Activated effector memory CD4-positive, alpha-beta T cell treated with Interleukin-2 at 50 U/mL for 16 hours (primary cell): ENCODE measurements at places on chromosomes 2 and 18.

- no peak for DNase-seq
These were observed 48.2 kb upstream of the TAF1B start for GRCh38 chr2:9795071-9795470.

GRCh38 chr2:44945676-44946371 lies 4.3 kb downstream of the SIX3 start:
- DNase-seq: no peak

DNA sequence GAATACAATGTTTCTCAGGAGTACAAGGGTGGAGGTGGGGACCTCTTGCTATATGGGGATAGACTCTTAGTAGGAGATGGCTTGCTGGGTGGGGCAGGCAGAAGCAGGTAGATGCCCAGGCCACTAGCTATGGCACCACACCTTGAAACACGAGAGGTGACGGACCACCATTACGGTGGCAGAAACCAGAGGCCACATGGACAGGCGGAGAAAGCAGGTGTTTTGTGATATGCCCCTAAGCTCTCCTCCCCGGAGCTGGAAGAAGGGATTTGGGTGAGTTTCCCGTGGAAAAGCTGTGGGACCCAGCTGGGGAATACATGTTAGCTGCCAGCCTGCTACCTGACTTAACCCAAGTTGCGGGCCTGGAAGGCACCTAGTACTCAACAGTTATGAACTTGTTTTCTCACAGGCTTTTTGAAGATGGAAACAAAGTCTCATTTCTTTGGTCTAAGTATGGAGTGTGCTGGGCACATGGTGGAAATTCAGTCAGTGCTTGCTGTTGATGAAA lies 16.7 kb downstream of the PLA2R1 start:
- DNase-seq: no peak

DNA sequence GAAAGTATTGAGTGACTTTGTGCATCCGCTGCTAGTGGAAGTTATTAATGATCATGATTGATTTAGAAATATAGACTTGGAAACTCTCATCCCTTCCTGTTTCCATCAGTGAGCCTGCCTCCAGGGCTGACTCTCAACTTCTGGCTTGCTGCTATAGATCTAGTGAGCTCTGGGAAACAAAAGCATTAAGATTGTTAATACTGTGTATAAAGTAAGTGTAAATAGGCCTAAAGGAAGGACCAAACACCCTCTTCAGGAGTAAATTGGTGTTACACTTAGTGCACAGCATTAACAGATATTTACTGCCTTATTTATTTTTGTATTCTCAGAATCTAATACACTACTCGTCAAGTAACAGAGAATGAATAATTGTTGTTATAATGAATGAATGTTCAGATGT lies 285.6 kb downstream of the THSD7B start:
- no peak for DNase-seq

DNA sequence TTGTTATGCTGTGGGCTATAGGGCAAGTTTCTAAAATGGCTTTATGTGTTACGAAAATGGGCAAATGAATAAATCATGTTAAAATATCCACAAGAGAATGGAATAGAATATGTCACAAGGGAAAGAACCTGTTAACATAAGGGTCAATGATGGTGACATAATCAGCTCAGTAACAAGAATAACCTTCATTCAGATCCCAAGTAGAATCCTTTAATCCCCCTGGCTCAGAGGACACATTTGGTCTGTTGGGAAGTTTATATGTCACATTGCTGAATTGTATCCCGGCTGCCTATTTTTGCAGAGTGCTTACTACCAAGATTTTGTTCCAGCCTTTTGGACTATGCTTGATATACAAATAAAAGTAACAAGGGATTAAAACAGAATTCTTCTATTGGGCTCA lies 13.1 kb upstream of the LGALSL start:
- no peak for DNase-seq

GRCh38 chr2:202950592-202950991 lies 38.5 kb downstream of the CARF start:
- no peak for DNase-seq

GRCh38 chr2:86213699-86214502 lies 14.6 kb downstream of the MRPL35 start:
- no peak for DNase-seq

- no peak for DNase-seq
These were observed 6.2 kb downstream of the PKDCC start for GRCh38 chr2:42053791-42054701.

GRCh38 chr2:56184500-56185011 lies 766 bp downstream of the CCDC85A start:
- DNase-seq: no peak

DNA sequence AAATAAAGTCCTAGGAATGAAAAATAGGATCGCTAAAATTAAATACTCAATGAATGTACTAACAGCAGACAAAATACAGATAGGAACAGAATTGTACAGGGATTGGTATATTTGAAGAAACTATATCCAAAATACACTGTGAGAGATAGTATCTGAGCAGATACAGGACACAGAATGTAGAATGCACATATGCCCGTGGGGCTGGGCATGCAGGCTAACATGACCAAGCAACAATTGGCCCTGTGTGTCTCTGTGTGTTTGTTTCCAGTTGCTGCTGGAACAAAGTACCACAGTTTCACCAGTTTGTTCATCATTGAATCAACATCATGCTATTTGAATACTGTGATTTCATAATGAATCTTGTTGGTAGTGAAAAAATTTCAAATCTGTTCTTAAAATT lies 127.6 kb downstream of the PMAIP1 start:
- no peak for DNase-seq

GRCh38 chr2:127411653-127412369 lies 6.4 kb upstream of the PROC start:
- DNase-seq: no peak

- no peak for DNase-seq
These were observed 68.0 kb upstream of the ZNF236 start for GRCh38 chr18:76754351-76754750.

- DNase-seq: no peak
These were observed 318.9 kb upstream of the RND3 start for GRCh38 chr2:150806336-150806735.

DNA sequence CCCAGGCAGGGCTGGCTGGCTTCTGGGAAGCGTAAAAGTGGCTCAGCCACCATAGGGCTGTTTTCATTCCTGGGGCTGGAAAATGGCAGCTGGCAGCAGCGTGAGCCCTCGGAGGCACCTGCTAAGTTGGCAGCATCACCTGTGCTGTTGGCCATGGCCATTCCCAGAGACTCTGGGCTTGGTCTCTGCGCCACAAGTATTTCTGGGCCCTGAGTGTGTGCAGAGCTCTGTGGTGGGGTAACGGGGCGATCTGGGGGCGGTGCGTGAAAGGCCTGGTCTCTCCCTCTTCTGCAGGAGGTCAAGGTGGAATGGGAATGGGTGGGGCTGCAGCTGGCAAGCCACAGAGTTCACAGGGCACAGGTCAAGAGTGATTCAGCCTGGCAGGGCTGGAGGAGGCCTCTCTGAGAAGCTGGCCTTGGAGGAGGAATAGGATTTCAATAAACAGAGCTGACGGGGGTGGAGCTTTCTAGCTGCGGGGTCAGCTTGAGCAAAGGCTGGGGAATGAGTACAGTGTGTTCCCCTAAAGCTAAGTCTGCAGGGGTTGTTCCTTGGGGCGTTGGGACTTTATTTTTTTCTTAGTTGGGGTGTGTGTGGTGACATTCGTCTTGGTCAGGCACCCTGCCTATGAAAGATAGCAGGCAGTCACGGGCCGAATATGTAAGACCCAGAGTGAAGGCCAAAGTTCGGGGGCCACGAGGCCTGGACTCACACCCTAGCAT lies 10.3 kb upstream of the NTSR2 start:
- no peak for DNase-seq

- DNase-seq: no peak
These were observed 20.1 kb downstream of the CAPN13 start for GRCh38 chr2:30786923-30787685.

DNA sequence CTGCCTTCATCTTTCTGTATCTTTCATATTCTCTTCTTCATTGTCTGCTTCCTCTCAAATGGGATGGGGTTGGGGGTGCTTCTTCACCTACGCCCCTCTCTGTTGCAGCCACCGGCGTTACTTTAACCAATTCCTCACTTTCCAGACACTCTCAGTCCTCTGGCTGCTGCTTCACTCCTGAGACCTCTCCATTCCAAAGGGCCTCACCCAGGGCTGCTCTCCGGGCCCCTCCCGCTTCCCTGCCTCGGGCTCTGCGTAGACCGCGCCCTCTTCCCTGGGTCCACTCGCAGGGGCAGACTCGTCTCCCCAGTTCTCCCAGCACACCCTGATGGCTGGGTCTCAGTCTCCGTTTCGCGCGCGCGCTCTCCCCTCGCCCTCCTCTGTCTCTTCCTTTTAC lies 926 bp downstream of the SERPINB8 start:
- DNase-seq: no peak

DNA sequence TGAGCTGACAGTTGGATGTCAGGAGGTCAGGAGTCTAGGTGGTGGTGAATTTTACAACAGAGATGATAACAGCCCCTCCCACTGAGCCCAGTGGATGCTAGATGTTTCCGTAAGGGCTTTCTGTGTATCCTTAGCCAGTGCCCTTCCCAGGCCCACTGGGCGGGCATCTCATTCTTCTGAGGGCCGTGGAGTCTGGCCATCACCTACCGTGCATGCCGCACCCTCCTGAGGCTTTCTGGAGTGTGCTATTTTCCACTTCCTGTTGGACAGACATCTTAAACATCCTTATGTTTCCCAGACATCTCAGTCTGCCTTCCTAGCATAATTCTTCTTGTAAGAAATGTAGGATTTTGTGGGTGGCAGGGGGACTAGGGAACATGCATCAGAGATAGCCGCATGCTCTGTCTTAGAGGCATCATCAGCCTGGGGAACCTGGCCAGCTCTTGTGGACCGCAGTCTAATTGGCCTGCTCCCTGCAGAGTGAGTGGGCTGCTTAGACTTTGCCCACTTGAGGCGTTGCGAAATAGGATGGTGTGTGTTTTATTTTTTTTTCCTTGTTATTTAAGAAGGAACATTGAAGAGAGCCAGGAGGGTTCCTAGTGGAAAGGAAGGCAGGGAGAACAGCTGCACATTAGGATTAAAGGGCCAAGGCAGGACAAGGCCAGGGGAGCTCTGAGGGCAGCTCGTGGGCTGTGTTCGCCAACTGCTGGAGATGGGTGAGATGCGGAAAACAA lies 135.8 kb downstream of the SH3RF3 start:
- DNase-seq: no peak

- DNase-seq: no peak
These were observed 180.2 kb upstream of the DOK6 start for GRCh38 chr18:69220529-69220928.

- DNase-seq: no peak
These were observed 31.1 kb downstream of the PSME4 start for GRCh38 chr2:53939656-53940055.

DNA sequence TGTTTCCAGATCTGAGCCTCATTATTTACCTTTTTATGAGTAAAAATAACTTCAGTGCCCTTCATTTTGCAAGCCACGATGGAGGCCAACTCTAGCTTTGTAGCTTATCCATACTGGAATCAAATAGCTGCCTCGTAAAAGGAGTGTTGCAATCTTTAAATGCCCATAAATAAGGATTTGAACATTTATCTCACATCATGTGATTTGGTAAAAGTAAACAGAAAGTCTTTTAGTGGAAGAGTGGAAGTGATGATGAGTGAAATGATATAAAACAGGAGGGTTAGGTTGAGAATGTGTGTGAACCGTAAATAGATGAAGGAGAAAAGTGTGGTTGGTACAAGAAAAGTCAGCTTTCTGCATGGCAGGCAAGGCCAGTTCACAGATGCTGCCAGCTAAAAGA lies 348.9 kb downstream of the OSR1 start:
- DNase-seq: no peak

GRCh38 chr18:34342960-34343359 lies 118.2 kb upstream of the NOL4 start:
- DNase-seq: no peak

GRCh38 chr18:76991021-76991688 lies 141.4 kb downstream of the MBP start:
- no peak for DNase-seq

DNA sequence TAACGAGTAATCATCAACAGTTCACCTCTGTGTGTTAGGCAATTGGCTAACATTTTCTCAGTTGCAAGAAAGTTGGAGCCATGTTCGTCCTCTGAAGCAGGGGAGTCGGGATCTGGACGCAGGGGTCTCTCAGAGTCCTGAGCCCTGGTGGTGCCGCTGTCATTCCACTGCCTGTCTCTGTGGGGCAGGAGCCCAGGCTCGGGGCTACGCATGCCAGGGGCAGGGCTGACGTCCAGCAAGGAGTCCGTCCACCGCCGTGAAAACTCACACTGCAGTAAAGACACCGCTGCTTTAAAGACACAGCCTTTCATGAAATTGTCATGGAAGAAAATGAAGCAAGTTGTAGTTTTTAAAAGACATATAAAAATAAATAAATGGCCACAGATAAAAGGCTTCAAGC lies 571.1 kb upstream of the SOX11 start:
- no peak for DNase-seq

DNA sequence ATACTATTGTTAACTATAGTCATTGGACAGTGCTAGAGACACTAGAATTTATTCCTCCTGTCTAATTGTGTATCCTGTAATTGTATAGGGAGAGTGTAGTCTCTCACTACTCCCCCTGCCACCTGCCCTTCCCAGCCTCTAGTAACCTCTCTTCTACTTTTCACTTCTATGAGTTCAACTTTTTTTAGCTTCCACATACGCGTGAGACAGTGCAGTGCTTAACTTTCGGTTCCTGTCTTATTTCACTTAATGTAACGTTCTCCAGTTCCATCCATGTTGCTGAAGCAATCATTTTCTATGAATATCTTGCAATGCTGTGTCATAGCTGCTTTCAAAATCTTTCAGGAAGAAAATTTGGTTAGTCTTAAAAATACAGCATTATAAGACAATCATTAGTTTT lies 22.8 kb upstream of the RUFY4 start:
- DNase-seq: no peak

DNA sequence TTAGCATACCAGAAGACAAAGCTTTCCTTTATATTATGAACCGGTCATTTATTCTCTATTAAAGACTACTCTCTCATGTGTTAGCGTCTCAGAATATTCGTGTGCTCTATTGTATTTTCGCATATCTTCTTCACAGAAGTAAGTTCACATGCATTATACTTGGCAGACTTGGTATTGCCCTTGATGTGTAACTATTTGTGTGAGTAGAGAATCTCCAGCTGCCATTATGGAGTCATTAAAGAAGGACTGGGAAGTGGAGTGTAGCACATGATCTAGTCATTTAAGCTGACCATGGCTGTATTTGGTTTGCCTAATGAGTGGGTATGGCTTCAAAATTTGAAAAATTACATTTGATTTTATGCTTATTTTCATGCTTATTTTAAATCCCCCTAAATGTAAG lies 92.9 kb downstream of the TTC27 start:
- no peak for DNase-seq

DNA sequence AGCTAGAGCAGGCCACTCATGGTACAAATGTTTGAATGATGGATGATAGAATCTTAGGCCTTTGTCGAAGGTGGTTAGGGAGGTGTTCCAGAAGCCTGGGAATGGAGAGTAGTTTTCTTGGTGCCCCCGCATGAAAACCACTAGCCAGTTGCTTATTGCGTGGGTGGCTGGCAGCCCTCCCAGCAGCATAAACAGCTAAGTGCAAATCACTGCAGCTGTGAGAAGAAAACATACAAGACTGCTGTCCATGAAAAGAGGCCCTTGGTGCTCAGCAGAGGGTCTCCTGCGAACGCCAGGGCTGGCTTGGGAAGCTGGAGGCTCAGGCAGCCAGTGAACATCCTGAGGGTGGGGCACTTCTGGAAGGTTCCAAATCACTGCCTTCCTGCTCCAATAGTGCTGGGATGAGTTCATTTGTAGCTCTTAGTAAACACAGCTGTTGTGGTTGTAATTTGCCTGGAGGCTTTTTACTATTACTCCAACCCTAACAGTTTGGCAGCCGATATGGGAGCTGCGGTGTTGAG lies 118.8 kb downstream of the MGAT5 start:
- no peak for DNase-seq

GRCh38 chr2:236562434-236562833 lies 7.2 kb upstream of the ACKR3 start:
- no peak for DNase-seq
